ENCODE measurements at places on chromosomes 13 and 19. TPM values are rescaled to one million over a fixed set of nuclear protein-coding genes. Genes with fewer than 3 reads are reported as not detected.
A peak's percentile ranks its signal among the peaks of the same experiment; 100 is the strongest.

CYP4F11 gene
- total RNA-seq = 4.3 TPM

GADD45B gene
- total RNA-seq = 59.7 TPM

LGALS7B gene
- 8.1 TPM for total RNA-seq

CYP4F12 gene
- total RNA-seq = 7.2 TPM

MAST1 gene
- 8.5 TPM for total RNA-seq

CERS4 gene
- total RNA-seq = 68.6 TPM

GRAMD1A gene
- 99.3 TPM for total RNA-seq

ZFP14 gene
- 5.1 TPM for total RNA-seq

GRIN2D gene
- total RNA-seq = 2.7 TPM

- no peaks in the 10 kb centered on the region for H3K4me1 ChIP-seq
- no peak for DNase-seq
- H3K4me3 ChIP-seq = no peak overlapping the region
- H3K27me3 ChIP-seq = no peaks in the 10 kb centered on the region
- no peaks in the 10 kb centered on the region for H3K36me3 ChIP-seq
These were observed 155.7 kb downstream of the ENOX1 start for GRCh38 chr13:43631106-43631505.

DNA sequence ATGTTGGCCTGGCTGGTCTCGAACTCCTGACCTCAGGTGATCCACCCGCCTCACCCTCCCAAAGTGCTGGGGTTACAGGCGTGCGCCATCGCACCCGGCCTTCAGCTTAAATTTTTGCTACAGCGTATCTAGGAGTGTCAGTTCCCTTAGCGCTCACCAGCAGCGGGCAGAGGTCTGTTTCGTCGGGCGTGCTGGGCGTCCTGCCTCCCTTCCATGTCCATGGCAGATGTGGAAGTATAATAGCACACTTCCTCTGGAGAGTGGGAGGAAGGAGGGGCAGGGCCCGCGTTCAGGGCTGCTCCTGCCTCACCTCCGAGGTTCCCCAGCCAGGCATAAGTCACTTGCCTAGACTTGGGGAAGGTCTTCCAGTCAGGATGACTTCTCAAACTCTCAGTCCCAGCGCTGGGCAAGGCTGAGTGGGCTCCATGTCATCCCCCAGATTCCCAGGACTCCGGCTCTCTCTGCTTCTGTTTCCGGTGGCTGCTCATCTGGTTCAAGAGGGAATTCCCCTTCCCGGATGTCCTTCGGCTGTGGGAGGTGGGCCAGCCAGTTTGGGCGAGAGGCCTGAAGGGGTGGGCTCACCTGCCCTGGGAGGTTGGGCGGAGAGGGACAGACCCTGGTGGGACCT lies 9.5 kb downstream of the IL4I1 start:
- peaks cover 4% of the 10 kb centered on the region for H3K36me3 ChIP-seq
- H3K27me3 ChIP-seq = no peaks in the 10 kb centered on the region
- no peak for DNase-seq
- H3K27ac ChIP-seq = no peak overlapping the region
- no peaks in the 10 kb centered on the region for H3K4me1 ChIP-seq

- no peaks in the 10 kb centered on the region for H3K36me3 ChIP-seq
- H3K4me1 ChIP-seq = peaks cover 6% of the 10 kb centered on the region
- no peaks in the 10 kb centered on the region for H3K27me3 ChIP-seq
- H3K27ac ChIP-seq = no peak overlapping the region
- no peak overlapping the region for H3K4me3 ChIP-seq
- DNase-seq = no peak
These were observed 1.3 kb upstream of the DUS3L start for GRCh38 chr19:5792224-5792623.

GRCh38 chr13:40611004-40611403 lies 55.4 kb downstream of the FOXO1 start:
- no peak overlapping the region for H3K27ac ChIP-seq
- H3K4me3 ChIP-seq = no peak overlapping the region
- DNase-seq = no peak

DNA sequence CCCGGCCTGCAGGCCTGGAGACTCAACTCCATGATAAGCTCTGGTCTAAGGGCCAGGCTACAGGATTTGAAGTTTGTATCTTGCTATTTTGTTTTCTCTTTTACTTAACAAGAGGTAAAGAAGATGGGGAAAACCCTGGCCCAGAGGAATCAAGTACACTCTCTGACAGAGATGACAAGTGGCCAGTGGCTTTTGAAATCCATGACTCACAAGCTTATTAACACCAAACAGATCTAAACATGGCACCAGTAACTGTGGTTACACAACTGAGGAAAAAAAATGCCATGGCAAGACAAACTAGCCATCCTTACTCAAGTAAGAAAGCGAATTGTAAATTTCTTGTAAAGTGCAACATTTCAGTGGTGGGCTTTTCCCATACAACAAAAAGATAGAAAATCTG lies 72.6 kb upstream of the SERTM1 start:
- H3K36me3 ChIP-seq = no peaks in the 10 kb centered on the region
- H3K4me3 ChIP-seq = no peak overlapping the region
- DNase-seq = no peak
- no peaks in the 10 kb centered on the region for H3K4me1 ChIP-seq

GRCh38 chr13:57787058-57787791 lies 155.7 kb downstream of the PCDH17 start:
- peak; percentile 23 for DNase-seq
- no peak overlapping the region for H3K27ac ChIP-seq
- peak overlapping the region; percentile 41 for H3K4me3 ChIP-seq

DNA sequence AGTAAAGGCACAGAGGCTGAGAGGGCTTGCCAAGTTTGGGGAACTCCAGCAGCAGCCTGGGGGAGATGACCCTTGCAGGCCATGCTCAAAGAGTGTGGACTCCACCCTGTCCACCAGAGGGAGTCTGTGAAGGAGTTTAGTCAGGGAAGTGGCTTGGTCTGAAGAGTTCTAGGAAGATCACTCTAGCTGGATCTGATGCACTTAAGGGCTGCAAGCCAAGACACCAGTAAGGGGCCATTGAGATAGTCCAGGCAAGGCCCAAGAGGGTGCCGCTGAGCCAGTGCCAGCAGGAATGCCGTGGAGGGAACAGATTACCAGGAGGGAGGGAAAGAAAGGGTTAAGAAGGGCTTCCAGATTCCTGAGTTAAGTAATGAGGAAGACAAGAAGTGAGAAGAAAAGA lies 68.7 kb downstream of the ZAR1L start:
- no peaks in the 10 kb centered on the region for H3K27me3 ChIP-seq
- H3K36me3 ChIP-seq = no peaks in the 10 kb centered on the region
- H3K4me1 ChIP-seq = peaks cover 2% of the 10 kb centered on the region
- no peak overlapping the region for H3K27ac ChIP-seq

- DNase-seq = no peak
- no peaks in the 10 kb centered on the region for H3K27me3 ChIP-seq
- H3K4me1 ChIP-seq = no peaks in the 10 kb centered on the region
- no peaks in the 10 kb centered on the region for H3K36me3 ChIP-seq
- no peak overlapping the region for H3K4me3 ChIP-seq
- no peak overlapping the region for H3K27ac ChIP-seq
These were observed 4.8 kb downstream of the SGCG start for GRCh38 chr13:23185542-23185941.

DNA sequence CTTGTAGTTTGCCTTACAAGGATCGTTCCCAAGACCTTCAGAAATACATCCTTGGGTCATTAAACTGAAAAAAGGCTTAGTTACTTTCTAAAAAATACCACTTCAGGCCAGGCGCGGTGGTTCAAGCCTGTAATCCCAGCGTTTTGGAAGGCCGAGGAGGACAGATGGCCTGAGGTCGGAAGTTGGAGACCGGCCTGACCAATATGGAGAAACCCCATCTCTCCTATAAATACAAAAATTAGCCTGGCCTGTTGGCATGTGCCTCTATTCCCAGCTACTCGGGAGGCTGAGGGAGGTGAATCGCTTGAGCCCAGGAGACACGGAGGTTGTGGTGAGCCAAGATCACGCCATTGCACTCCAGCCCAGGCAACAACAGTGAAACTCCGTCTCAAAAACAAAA lies 2.2 kb upstream of the ZNF28 start:
- no peaks in the 10 kb centered on the region for H3K36me3 ChIP-seq
- H3K4me3 ChIP-seq = no peak overlapping the region
- H3K4me1 ChIP-seq = no peaks in the 10 kb centered on the region
- H3K27me3 ChIP-seq = no peaks in the 10 kb centered on the region
- H3K27ac ChIP-seq = no peak overlapping the region

DNA sequence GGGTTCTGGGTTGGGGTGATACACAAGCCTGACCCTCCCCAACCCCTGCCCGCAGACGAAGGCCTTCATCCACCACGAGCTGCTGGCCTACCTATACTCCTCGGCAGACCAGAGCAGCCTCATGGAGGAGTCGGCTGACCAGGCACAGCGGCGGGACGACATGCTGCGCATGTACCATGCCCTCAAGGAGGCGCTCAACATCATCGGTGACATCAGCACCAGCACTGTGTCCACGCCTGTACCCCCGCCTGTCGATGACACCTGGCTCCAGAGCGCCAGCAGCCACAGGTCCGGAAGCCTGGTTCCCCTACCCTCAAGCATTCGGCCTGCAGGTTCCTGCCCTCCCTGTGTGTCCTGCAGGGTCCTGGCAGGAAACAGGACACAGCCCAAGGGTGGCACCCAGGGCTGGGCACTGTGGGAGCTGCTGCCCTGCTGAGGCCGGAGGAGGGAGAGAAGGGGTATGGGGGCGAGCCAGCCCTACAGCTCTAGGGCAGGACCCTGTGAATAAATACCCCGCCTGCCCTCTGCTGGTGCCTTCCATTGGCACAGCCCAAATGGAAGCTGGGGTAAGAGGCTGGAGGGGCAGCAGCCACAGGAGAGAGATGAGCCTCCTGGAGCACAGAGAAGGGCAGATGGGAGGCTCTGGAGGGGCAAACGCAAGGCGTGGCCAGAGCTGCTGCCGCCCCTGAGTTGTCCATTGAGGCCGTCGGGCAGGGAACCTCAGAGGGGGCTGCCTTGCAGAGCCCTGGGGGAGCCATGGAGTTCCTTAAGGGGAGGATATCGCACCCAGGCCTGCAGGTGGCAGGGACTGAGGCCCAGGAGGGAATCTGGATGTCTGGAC lies 6.8 kb downstream of the TMED1 start:
- H3K27me3 ChIP-seq = no peaks in the 10 kb centered on the region
- DNase-seq = peak; percentile 37
- no peaks in the 10 kb centered on the region for H3K36me3 ChIP-seq
- no peak overlapping the region for H3K27ac ChIP-seq

- H3K27ac ChIP-seq = no peak overlapping the region
- no peak overlapping the region for H3K4me3 ChIP-seq
- H3K27me3 ChIP-seq = no peaks in the 10 kb centered on the region
- no peaks in the 10 kb centered on the region for H3K36me3 ChIP-seq
- no peak for DNase-seq
These were observed 498.4 kb upstream of the ARGLU1 start for GRCh38 chr13:107066355-107066754.

GRCh38 chr13:24179486-24179850 lies 18.9 kb downstream of the SPATA13 start:
- H3K27me3 ChIP-seq = no peaks in the 10 kb centered on the region
- no peak for DNase-seq

GRCh38 chr13:76672420-76672819 lies 213.8 kb downstream of the KCTD12 start:
- no peak for DNase-seq
- H3K27ac ChIP-seq = no peak overlapping the region
- no peaks in the 10 kb centered on the region for H3K27me3 ChIP-seq
- H3K4me3 ChIP-seq = no peak overlapping the region

DNA sequence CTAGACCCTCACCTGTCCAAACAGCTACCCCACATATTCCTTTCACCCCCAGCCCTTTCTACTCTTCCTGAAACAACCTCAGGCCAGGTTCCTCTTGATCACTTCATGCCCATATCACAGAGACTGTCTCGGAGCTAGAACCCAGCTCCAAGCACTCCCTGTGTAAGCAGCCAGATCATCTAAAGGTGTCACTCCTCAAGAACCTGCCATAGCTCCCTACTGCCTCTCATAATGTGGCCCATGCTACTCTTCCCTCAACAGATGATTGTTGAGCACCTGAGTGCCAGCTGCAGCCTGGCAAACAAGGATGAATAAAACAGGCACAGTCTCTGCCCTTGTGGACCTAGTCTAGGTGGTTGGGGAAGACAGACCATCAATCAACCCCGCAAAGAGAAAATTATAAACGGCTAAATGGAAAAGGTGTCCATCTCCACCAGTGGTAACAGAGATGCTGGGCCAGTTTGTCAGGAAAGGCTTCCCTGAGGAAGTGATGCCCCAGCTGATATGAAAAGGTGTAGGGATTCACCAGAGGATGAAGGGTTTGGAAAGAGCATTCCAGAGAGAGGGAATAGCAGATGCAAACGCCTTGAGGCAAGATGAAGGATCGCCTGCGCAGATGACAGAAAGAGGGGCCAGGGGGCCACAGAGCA lies 8.3 kb downstream of the EPS15L1 start:
- H3K4me3 ChIP-seq = no peak overlapping the region
- H3K27me3 ChIP-seq = no peaks in the 10 kb centered on the region
- no peaks in the 10 kb centered on the region for H3K36me3 ChIP-seq
- peaks cover 8% of the 10 kb centered on the region for H3K4me1 ChIP-seq
- no peak overlapping the region for H3K27ac ChIP-seq

DNA sequence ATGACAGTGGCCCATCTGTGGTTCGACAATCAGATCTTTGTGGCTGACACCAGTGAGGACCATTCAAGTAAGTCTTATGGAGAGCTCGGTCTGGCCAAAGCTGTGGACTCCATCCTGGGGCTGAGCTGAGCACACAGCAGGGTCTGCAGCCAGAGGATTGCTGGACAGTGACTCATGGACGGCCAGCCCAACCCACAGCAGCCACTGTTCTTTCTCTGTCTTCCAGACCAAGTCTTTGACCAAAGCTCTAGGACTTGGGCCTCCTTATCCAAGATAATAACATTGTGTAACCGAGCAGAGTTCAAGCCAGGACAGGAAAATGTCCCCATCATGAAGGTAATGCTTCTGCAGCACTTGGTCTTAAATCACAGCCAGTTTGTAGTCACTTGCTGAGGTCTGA lies 12.4 kb downstream of the ATP12A start:
- no peak overlapping the region for H3K27ac ChIP-seq
- H3K4me1 ChIP-seq = no peaks in the 10 kb centered on the region
- no peak for DNase-seq
- no peak overlapping the region for H3K4me3 ChIP-seq
- no peaks in the 10 kb centered on the region for H3K27me3 ChIP-seq
- no peaks in the 10 kb centered on the region for H3K36me3 ChIP-seq

GRCh38 chr13:50392977-50393376 lies 377.7 kb downstream of the KCNRG start:
- DNase-seq = no peak
- no peaks in the 10 kb centered on the region for H3K27me3 ChIP-seq
- no peak overlapping the region for H3K4me3 ChIP-seq
- no peaks in the 10 kb centered on the region for H3K36me3 ChIP-seq
- H3K4me1 ChIP-seq = no peaks in the 10 kb centered on the region

- no peak overlapping the region for H3K27ac ChIP-seq
- no peaks in the 10 kb centered on the region for H3K36me3 ChIP-seq
- H3K4me1 ChIP-seq = peaks cover 23% of the 10 kb centered on the region
- no peak overlapping the region for H3K4me3 ChIP-seq
These were observed 7.8 kb downstream of the ILF3 start for GRCh38 chr19:10661946-10662345.
